ENCODE measurements at places on chromosomes 4 and X.

DNA sequence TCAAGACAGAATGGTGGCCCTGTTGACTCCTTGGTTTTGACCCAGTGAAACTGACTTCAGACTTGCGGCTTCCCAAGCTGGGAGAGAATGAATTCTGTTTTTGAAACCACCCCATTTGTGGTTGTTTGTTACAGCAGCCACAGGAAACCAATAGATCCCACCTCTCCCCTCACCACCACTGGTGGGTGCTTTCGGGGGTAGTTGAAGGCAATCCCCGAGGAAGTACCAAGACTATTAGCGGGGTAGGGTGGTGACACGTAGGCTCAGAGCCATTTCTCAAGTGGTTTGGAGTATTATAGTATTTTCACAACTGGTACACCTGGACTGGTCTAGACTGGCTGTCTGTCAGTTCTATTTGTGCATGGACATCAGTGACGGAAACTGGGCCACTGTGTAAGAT, 189.1 kb upstream of the RBPJ start:
- DNase-seq, result no peak

DNA sequence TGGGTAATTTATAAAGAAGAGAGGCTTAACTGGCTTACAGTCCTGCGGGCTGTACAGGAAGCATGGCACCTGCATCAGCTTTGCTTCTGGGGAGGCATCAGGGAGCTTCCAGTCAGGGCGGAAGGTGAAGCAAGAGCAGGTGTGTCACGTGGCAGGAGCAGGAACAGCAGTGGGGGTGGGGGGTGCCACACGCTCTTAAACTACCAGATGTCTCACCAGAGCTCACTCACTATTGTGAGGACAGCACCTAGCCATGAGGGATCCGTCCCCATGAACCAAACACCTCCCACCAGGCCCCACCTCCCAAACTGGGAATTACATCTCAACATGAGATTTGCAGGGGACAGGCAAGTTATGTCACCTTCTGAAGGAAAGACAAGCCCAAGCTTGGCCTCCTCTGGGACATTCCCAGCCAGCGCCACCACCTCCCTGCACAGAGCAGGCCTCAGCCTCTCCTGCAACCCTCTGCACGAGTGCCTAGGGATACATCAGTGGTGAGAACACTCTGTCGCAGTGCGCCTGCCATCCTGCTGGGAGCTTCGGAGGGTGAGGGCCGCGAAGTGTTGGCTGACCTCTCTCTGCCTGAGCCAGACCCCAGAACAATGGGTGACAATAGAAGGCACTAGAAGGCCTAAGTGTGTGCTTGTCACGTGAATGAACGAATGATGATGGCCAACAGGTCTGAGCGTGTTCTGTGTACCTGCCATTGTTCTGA, 244.3 kb downstream of the EVC2 start:
- no peak for DNase-seq

GRCh38 chr4:150970685-150971151, 44.4 kb downstream of the LRBA start:
- no peak for DNase-seq

DNA sequence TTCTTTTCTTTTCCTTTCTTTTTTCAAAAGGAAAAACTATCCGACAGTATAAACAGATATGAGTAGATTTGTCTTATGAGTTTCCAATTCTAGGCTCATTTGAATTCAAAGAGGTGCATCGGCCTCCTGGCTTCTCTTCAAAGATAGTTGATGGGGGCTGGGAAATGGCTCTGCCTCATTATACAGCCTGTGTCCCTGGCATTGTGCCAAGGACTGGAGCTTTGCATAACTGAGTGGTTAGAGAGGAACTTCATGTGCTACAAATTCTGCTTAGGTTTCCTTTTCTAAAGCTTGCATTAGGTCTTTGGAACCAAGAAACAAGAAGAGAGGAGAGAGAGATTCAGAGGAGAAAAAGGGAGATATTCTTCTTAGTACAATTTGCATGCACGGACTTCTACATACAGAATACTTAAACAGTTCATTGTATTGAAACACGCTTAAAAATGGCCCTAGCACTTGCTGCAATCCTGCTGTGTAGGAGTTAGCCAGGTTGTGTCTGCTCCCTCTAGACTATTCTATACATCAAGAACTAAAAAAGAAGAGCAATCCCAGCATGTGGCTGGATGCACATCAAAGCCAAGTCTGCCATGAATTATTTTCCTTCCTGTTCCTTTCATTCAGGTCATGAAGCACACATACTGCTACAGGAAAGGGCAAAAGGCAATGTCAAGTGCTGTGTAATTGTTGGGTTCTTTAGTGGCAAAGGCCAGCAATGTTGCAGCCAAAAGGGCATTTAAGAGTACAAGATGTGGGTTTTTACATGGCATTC, 70.9 kb downstream of the INTS12 start:
- DNase-seq, result peak; percentile 15

GRCh38 chr4:144189121-144189520, 48.6 kb upstream of the GYPA start:
- DNase-seq, result no peak

DNA sequence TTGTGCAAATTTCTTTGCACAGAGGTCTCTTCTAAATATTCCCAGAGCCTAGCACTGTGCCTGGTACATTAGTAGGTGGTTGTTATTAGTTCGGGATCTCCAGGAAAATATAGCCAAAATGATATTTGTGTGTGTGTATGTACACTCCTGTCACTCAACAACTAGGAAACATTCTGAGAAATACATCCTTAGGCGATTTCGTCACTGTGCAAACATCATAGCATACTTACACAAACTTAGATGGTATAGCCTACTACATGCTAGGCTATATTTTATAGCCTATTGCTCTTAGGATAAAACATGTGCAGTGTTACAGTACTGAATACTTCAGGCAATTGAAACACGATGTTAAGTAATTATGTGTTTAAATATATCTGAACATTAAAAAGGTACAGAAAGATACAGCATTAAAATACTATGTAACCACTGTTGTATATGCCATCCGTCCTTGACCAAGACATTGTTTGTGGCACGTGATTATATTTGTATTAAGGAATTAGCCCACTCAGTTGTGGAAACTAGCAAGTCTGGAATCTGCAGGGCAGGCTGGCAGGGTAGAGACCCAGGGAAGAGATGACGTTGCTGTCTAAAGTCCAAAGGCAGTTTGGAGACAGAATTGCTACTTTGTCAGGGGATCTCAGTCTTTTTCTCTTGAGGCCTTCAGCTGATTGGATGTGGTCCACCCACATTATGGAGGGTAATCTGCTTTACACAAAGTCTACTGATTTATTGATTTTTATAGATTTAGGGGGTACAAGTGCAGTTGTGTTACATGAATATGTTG, 106.9 kb downstream of the COL4A6 start:
- no peak for DNase-seq

DNA sequence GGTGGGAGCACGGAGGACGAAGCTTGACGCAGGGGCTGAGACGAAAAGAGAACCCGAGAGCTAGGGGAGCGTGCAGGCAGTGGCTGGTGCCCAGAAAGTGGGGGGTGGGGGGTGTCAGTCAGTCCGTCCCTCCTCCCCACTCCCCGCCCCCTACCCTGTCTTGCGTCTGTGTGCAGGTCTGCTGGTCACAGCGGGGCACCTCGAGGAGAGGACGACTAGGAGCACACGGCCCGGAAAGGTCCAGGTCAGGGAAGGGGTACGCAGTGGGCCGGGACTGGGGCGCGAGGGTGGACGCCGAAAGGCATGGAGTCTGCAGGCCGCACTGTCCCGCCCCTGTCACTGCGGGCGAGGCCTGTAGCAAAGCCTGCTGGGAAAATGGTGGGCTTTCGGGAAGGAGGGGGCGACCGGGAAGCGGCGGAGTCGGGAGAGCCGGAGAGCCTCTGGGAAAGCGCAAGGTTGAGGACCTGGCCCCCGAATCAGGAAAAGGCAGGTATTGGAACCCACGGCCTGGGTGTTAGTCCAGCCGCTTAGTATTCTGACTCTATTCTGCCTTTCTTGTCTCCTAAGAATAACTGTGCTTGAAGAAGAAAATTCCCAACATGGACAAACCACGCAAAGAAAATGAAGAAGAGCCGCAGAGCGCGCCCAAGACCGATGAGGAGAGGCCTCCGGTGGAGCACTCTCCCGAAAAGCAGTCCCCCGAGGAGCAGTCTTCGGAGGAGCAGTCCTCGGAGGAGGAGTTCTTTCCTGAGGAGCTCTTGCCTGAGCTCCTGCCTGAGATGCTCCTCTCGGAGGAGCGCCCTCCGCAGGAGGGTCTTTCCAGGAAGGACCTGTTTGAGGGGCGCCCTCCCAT, 769 bp downstream of the TCEAL1 start:
- DNase-seq, result peak; percentile 76

- DNase-seq, result no peak
Measured at GRCh38 chr4:48121180-48121579, 12.9 kb downstream of the TXK start.

GRCh38 chr4:105780176-105780575, 71.6 kb downstream of the GSTCD start:
- DNase-seq, result peak; percentile 6

- no peak for DNase-seq
Measured at GRCh38 chr4:62771983-62772557, 1571.9 kb downstream of the ADGRL3 start.

DNA sequence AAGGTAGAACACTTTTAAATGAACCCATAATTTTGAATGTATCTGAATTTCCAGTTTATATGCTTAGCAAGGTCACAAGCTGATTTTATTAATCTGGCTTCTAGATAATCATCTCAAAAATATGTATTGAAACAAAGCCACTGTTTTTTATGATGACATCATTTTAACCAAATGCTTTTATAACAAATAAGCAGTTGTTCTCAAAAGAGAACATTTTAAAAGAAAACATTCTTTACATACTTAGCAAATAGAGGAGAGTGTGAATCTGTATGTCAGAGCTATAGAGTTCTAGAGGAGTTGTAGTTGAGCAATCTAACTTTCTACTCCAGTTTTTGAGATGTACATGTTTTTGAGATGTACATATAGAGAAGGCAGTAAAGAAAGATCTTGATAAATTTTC, 42.5 kb downstream of the LAMP2 start:
- peak; percentile 35 for DNase-seq

- DNase-seq, result no peak
Measured at GRCh38 chr4:145870155-145871020, 68.2 kb downstream of the ZNF827 start.

DNA sequence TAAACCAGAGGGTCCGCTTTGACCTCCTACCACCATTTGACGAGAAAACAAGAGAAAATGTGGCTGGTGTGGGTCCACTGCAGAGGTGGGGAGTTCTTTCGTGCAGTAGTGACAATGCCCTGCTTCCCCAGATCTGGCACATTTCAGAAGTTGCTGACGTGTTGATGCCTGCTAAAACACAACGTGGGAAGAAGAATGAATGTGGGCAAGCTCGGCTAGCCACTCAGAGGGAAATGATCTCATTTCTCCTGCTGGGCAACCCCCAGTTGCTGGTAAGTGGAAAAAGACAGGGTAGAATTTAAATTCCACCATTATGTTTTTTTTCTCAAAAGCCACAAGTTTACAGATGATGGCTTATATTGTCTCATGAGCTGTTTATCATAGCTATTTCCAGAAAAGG, 77.9 kb downstream of the LUZP4 start:
- DNase-seq, result peak; percentile 44

- no peak for DNase-seq
Measured at GRCh38 chr4:95049551-95050233, 291.9 kb downstream of the BMPR1B start.

DNA sequence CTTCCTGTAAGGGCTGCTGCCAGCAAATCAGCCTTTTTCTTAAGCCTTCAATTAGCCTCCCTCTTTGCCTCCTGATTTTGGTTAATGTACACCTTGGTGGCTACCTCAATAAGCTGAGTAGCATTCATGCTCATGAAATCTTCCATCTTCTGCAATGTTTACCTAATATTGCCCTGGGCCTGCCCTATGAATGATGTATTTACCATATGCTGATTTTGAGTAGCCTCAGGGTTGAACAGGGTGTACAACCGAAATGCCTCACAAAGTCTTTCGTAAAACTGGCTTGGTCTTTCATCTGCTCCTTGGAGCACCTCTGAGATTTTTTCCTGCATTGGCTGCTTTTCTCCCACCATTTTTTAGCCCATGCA, 29.8 kb downstream of the SULT1E1 start:
- DNase-seq, result no peak

DNA sequence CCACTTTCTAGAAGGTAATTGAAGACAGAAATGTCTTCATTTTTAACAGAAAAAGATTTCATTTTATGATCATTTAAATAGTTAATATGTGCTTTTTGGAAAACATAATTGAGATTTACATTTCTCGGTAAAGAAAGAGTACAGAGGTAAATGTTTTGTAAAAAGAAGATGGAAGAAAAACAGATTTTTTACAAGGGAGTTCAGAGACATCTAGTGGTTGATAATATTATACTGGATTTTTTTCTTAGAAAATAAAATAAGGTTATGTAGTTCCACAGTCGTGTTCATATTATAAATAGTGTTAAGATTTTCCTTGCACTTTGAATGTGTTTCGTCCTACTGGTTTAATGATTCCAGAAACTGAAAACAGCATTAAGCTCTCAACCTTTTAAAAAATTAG, 60.6 kb downstream of the SMARCA1 start:
- DNase-seq, result no peak

- DNase-seq, result no peak
Measured at GRCh38 chrX:132831336-132831973, 127.0 kb downstream of the HS6ST2 start.

DNA sequence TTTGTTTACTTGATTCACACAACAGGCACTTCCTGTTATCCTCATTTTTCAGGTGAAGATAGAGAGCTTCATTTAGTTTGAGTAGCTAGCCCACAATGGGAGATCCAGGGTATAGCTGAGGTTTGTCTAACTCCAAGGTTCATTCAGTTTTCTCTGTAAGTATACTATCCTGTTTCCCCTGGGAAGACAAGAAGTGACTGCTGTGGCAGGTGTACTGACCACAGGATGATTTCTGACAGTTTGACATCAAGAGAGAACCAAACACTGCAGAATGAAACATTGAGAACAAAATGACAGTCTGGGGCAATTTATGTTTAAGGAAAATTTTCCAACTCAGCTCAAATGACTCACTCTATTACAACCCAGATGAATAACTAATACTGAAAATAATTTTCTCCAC, 958.0 kb downstream of the STPG2 start:
- DNase-seq, result no peak

GRCh38 chrX:121876305-121876704, 828.9 kb downstream of the GLUD2 start:
- peak; percentile 80 for DNase-seq

DNA sequence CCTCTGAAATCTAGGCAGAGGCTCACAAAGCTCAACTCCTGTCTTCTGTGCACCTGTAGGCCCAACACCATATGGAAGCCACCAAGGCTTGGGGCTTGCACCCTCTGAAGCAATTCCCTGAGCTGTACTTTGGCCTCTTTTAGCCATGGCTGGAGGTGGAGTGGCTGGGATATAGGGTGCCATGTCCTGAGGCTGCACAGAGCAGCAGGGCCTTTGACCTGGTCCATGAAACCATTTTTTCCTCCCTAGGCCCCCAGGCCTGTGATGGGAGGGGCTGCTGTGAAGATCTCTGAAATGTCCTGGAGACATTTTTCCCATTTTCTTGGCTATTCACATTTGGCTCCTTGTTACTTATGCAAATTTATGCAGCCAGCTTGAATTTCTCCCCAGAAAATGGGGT, 20.9 kb upstream of the COL25A1 start:
- no peak for DNase-seq

DNA sequence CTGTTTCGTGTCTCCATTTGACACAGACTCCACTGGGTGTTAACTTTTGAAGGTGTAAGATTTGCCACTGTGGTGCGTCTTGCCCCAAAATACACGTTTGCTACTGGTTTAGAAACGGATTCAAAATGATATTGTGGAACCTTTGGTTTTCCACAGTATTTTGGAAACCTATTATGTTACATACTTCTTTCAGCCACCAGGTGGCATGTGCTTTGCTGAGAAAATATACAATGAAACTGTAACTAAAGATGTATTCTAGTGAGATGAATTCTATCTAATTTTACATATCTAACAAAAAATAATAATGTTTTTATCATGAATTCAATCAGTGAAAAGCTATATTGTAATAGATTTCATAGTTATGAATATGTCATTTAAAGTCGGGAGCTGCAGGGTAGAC, 28.4 kb upstream of the SLITRK4 start:
- DNase-seq, result peak; percentile 1

Data from EH (cell line).